MCF 10A (cell line): ENCODE measurements at places on chromosomes 1 and 21.

GRCh38 chr1:212438831-212439237, 6.1 kb downstream of the NENF start:
- no peak for DNase-seq

- DNase-seq: no peak
Measured at GRCh38 chr1:29860056-29860455, 623.7 kb downstream of the PTPRU start.

DNA sequence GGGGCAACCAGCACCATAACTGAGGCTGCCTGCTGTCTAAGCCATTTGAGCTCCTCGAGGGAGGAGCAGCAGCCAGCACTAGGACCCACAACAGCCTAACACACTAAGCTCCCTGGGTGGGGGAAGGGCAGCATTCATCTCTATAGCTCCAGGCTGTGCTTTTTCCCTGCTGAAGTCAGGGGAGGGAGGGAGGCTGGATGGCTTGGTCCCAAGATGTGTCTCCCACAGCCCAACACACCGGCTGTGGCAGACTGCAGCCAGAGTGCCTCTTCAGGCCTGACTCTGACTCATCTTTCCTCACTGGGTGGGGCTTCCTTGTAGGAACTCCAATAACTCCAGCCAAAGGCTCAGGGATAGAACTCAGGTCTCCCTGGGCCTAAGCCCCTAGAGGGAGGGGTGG, 296.3 kb downstream of the PRDM2 start:
- DNase-seq: peak; percentile 40

GRCh38 chr1:12480748-12481362, 137.2 kb downstream of the DHRS3 start:
- peak; percentile 96 for DNase-seq

DNA sequence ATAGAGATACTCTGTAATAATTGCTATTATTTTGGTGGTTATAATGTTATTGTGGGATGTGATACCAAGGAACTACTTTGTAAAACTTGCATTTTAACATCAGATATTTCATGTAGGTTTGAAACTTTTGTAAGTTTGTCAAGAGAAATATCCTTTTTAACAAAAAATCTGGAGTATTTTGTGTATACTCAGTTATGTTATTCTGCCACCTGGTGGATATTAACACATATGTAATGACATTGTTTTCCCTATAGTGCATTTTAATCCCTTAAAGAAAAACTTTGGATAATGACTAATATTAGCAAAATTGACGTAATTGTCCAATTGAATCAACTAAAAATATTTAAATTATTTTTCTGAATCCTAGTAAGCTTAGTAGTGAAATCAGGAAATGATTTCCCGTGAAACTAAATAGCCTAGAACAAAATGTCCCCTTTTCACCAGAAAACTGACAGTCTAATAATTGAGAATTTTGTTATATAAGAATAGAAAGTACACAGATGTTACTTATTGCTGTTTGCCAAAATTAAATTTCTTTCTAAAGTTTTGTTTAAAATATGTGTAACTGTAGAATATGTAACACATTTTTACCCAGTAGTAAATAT, 39.6 kb downstream of the KCTD3 start:
- peak; percentile 50 for DNase-seq

GRCh38 chr1:156750191-156750672, 1.2 kb downstream of the HDGF start:
- DNase-seq: peak; percentile 96

GRCh38 chr1:44681905-44682882, 7.7 kb downstream of the ARMH1 start:
- no peak for DNase-seq

DNA sequence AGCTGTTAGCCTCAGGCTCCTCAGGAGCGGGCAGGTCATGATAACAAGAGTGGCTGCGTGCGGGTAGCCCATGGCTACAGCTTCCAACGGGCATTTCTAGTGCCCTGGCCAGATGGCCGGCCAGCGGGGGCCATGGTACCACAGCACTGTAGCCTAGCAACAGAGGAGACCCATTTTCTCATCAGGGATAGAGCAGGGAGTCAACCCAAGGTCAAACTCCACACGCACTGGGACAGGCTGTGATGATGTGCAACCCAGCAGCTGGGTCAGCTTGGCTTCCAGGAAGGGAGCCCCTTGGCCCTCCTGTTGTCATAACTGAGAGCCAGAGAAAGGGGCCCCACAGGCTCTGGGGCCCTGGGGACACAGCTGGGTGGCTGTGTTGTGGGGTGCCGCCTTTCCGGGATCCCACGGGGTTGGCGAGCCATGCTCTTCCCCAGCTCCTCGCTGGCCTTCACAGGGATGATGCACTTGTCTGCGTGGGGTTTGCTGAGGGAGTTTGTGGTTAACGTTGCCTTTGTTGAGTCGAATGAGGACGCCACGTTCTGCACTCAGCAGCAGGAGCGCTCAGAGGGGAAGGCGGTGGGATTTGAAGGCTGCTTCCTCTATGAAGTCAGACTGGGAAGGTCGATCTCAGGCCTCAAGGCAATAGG, 46.3 kb downstream of the COL18A1 start:
- DNase-seq: no peak

DNA sequence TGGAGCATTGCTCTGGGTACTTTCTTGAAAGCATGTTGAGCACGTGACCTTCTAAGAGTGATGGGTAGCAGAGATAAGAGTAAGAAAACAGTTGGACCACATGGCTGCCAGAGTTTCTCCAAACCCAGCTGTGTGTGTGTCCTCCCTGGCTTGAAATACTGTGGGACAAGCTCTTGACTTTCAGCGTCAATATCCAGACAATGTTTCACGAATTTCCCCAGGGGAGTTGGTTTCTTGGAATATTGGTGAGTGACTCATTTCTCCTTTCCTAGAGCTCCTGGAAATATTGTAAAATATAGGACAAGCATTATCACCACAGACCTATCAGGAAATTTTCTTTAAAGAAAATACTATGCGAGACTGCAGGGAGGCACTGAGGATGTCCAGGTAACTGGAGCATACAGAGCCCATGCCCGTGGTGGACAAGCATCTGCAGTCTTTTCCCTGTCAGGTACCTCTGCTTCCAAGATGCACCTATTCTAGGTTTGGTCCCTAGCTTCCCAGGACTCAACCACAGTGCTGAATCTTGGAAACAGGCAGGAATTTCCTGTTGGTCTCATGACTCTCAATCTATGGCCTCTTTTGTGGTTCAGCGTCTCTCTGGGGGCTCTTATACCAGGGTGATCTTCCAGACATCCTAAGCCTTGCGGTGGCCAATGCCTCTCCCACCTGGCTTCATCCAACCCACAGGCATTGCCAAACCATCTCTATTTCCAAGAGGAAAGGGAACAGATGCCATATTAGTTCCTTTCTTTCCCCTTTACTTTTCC, 67.4 kb downstream of the KCNJ6 start:
- DNase-seq: peak; percentile 33

DNA sequence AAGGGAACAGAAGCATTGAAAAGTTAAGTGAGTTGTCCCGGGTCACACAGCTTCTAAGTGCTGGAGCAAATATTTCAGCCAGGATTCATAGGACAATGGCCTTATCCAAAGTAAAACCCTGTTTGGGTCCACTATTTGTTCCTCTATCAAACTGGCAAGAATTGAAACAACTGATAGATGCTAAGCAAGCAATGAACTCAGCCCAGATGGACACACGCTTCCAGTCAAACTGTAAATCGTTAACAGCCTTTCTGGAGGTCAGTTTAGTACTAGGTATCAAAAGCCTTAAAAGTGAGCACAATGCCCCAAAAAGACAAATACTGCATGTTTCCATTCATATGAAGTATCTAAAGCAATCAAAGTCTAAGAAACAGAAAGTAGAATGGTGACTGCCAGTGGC, 779 bp upstream of the SVBP start:
- DNase-seq: no peak

- DNase-seq: no peak
Measured at GRCh38 chr1:103492003-103492625, 33.4 kb upstream of the RNPC3 start.

- no peak for DNase-seq
Measured at GRCh38 chr21:41187537-41188025, 19.6 kb downstream of the BACE2 start.

DNA sequence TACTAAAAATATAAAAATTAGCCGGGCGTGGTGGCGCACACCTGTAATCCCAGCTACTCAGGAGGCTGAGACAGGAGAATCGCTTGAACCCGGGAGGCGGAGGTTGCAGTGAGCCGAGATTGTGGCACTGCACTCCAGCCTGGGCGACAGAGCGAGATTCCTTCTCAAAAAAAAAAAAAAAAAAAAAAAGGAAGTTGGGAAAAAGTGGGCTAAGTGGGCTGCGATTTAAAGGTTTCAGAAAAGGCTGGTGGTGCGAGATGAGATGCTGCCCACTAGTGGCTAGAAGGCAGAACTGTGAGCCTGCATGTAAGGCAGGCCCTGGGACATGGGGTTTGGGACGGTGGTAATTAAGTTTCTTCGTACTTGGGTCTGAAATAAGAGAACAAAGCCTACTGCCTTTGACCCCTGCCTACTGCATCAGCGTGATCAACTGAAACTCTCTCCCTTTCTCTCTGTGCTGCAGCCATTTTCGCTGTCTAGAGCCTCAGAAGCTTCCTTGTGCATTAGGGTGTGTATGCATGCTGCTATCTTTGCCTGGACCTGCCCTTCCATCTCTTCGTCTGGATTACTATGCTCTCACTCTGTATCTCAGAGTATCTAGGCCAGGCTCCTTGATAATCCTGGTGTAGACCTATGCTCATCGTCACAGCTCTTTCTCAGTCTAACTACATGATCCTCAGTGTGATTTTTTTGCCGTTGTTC, 12.4 kb downstream of the FMOD start:
- DNase-seq: peak; percentile 73

GRCh38 chr1:35748326-35748725, 21.5 kb downstream of the CLSPN start:
- DNase-seq: no peak

- DNase-seq: no peak
Measured at GRCh38 chr21:36730291-36731281, 31.7 kb downstream of the SIM2 start.

DNA sequence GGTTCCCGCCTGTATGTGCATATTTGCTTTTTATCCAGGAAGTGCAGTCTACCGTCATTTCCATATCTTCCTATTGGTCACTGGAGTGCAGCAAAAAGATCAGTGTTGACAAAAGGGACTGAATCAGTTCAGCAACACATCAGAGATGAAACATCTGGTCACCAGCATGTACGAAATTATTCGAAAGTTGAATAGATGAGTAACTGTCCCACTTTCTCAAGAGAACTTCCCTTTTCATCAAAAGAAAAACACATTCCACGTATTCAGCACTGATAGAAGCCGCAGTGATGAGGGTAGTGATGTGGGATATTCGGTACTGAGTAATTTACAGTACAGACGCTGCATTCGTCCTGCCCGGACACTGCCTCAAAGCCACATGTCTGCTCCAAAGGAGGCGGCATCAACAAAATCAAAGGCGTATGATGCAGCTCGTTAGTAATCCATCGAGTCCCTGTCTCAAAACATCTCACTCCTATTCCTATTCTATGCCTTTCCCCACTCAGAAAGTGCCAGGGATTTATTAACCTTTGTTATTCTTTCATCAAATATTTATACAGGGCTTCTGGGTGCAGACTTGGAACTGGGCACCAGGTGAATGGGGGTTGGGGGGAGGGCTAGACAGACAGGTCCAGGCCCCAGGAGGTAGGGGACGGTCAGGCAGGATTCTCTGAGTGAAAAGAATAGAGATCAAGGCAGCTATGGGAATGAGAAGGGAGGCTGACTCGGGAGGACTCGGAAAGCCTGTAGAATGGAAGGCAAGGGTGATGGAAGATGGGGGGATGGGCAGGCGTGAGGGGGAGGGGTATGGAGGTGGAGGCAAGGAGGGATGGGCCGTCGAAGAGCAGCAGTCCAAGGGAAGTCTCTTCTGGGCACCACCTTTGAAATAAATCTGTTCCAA, 79.5 kb upstream of the SLC45A1 start:
- no peak for DNase-seq

DNA sequence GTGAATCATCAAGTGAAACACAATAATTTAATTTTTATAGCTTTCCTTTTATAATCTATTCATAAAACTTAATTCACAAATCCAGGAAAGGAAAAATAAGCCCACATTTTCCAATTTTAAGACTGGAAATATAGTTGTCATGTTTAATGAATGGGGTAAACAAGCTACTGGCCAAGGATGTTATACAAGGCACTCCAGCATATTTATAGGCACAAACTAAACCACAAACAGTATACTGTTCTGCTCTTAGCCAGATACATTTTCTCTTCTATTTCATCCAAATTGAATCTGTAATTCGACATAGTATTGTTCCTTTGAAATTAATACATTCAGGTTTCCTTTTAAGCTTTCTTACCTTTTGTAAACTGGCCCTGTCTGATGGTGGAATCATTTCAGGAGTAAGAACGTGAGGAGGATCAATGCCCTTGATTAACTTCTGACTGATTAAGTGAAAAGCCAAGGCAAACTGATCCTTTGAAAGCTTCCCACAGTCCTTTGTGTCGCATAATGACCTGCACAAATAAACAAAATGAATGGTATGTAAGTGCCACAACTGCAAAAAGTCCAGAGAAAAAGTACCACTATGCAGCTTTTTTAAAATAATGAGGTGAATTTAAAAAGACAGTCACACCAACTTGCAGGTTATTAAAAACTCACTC, 74.4 kb downstream of the EPS15 start:
- no peak for DNase-seq

DNA sequence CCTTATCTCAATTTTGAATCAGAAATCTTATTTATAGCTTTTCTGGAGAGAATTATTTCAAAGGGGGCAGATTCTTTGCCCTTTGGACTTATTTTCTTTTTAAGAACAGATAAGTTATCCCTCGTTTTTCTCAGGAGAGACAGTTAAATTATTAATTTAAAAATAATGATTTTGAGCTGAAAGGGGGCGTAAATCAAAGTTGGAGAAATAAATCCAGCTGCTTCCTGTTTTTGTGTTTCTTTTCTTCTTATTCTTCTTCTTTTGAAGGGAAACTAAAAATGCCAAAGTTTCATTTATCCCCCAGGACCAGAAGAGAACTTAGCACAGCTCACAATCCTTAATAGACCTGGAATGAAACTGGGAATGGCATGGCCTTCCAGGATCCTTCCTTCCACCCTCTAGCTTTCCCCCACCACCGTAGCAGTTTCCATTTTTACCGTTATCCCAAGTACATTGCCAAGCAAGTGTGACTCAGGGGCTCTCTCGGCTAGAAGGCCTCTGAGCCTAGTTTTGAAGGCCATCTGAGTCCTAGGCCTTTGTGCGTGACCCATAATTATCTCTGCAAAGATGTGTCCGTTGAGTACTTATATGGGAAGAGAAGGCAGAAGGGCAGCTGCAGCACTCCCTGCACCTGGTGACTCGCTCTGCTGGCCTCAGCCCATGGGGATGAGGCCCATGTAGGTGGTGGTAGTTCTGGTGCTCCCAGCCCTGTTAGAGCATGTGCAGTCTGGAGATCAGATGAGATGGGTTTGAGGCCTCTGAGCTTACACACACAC, 181.7 kb downstream of the ROR1 start:
- DNase-seq: no peak

DNA sequence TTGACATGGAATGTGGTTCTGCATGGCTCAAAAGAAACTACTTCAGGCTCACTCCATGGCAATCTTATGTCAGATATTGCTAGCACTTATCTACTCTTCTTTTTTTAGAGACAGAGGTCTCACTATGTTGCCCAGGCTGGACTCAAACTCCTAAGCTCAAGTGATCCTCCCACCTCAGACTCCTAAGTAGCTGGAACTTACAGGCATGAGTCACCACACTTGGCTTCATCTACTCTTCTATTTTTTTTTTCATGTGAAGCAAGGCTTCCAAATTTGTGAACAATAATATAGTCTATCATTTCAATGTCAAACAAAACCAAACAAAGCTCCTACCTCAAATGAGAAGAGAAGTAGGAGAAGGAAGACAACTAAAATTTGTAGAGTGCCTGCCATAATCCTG, 7.5 kb upstream of the PSEN2 start:
- DNase-seq: peak; percentile 80

GRCh38 chr1:204468206-204468605, 26.4 kb downstream of the PIK3C2B start:
- no peak for DNase-seq
